GM20000 (cell line): ENCODE measurements at places on chromosomes 7 and 10.

DNA sequence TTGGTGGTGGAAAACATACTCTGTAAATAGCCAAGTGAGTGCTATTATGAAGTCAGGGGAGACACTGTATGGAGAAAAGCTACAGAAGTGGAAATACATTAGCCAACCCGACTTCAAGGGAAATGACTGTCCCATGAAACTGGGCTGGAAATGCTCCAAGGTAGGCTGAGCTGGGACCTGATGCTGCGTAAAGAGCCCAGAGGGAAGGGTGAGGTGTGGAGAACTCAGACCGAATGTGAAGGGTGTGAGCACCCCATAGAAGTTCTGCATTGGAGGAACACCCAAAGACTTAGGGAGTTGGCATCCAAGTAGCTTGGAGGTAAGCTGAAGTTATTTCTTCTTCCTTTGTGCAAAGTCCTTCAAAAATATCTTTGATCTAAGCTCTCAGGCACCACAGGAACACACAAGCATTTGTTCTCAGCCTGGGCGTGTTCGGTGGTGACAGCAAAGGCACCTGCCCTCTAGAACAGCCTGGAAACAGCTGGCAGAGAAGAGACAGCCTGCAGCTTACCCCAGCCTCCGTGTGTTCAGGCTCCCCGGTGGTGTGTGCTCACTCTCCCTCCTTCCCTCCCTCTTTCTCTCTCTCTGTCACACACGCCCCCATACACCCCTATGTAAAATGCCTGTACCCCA, 19.1 kb upstream of the GJD4 start:
- no peak for DNase-seq

DNA sequence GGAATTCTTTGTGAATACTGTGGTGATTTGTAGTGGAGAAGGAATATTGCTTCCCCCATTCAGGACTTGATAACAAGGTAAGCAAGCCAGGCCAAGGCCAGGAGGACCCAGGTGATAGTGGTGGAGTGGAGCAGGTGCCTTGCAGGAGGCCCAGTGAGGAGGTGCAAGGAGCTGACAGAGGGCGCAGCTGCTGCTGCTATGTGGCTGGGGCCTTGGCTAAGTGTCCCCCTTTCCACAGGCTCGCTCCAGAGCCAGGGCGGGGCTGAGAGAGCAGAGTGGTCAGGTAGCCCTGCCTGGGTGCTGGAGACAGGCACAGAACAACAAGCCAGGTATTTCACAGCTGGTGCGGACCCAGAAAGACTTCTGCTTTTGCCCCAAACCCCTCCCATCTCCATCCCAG, 162.9 kb downstream of the EGFR start:
- DNase-seq, result no peak

DNA sequence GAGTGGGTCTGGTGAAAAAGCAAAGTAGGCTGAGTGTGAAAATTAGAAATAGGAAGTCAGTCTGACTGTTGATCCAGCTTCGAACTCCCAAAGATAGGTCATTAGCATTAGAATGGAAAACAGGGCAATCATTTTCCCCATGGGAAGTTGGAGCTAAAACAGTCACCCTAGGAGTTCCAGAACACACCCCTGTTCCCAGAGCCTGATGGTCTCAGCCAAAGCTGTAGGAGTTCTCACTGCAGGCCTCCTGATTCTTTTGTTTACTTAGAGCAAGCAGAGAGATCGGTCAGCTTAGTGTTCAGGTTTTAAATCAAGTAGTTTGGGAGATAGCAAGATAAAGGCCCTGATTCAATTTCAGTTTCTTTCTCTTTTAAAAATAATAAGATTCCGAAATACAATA, 28.8 kb upstream of the JCAD start:
- DNase-seq, result no peak

DNA sequence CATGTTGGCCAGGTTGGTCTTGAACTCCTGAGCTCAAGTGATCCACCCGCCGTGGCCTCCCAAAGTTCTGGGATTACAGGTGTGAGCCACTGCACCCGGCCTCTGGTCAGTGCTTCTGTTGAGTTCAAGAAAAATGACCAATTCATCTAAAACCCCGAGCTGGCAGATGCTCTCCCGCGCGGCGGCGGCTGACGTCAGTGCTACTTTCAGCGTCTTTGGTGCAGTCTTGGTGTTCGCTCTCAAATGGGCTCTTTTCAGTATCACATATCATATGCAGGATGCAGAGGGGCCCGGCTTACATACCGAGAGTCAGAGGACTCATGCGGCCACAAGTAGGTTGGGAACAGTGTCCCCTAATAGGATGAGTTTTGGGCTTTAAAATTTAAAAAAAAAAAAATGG, 125.9 kb downstream of the CUX1 start:
- no peak for DNase-seq

DNA sequence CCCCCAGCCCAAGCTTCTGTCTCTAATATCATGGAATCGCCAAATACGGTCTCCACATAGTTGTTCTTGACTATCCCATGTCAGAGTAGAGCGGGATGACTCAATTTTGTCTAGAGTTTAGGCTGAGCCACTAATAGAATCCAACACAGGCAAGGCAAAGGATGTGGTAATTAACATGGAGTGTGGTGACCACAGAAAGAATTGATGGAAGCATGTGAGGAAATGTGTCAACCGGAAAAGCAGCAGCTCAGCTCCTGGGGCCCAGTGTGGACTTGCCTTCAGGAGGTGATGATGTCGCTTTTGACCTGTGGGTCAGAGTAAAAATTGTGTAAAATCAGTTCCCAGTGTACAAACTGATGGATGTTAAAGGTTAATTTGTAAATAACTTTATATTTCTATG, 139.3 kb upstream of the KLF6 start:
- no peak for DNase-seq

GRCh38 chr7:110003827-110004226, 1087.1 kb upstream of the LRRN3 start:
- DNase-seq, result no peak

DNA sequence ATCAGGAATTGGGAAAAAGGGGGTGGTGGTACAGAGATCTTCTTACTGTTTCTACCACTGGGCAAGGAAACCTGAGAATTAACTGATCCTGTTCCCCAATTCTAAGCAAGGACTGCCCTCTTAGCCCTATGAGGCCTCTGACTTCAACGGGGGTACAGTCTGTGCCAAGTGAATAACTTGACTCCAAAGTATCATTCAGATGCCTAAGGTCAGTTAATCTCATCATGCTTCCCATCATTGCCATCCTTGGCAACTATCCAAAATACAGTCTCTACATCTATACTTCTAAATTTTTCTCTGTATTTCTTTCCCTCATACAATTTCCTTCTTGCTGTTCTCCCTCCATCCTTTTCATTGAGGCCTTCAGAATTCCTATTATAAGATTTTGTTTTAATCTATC, 10.5 kb downstream of the PPP3CB start:
- no peak for DNase-seq

- DNase-seq, result no peak
Measured at GRCh38 chr10:103590744-103591291, 97.3 kb downstream of the NEURL1 start.

GRCh38 chr7:152704796-152705384, 28.9 kb upstream of the XRCC2 start:
- no peak for DNase-seq

GRCh38 chr7:130721486-130722277, 12.3 kb downstream of the KLF14 start:
- DNase-seq, result peak; percentile 33

DNA sequence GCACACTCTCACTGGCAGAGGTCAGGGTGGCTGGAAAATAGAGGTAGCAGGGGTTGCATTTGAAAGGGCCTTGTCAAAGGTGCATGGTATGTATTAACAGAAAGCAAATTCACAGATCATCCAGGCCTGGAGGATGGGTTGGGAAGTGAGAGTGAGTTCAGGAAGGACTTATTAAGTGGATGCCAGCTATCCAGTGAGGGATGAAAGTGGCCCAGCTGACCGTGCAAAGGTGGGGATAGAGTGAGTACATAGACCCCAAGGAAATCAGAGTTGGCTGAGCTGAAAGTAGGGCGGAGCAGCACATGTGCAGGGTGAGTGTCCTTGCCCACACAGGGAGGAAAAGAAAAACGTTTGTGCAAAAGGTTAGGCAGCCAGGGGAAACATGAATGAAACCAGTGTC, 58.1 kb downstream of the HECW1 start:
- no peak for DNase-seq

GRCh38 chr7:42180806-42181205, 56.2 kb downstream of the GLI3 start:
- DNase-seq, result no peak

DNA sequence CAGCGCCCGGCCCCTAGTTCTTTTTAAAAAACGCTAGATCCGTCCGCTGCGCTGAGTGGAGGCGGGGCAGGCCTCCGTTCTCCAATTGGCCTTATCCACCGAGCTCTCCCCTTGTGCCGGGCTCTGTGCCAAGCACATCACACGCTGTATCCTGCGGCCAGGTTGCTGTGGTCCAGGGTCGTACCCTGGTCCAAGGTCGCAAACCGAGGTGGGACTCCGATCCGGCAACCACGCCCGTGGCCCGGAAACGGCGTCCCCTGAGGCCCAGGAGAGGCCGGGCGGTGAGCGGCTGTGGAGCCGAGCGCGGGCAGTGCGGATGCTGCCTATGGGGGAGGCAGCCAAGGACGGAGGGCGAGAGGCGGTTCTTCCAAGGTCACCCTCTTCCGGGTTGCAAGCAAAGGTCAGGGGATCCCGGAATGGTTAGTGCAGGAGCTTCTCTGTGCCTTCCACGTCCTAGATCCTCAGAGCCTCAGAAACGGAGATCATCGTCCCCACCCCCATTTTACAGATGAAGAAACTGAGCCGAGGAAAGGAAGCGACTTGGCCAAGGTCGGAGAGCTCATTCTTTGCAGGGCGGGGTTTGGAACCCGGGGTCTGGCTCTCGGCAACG, 72.4 kb upstream of the LRRC4 start:
- DNase-seq, result peak; percentile 70

- no peak for DNase-seq
Measured at GRCh38 chr7:118169146-118169545, 14.8 kb upstream of the LSM8 start.

DNA sequence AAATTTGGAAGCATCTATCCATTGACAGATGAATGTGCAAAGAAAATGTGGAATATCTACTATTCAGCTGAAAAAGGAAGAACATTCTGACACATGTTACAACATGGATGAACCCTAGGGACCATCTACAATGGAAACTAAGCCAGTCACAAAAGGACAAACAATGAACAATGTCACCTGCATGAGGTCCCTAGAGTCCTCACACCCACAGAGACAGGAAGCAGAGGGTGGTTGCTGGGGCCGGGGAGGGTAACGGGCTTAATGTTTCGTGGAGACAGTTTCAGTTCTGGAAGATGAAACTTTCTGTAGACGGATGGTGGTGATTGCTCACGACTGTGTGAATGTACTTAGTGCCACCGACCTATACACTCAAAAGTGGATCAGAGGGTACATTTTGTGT, 282.9 kb downstream of the ADARB2 start:
- peak; percentile 51 for DNase-seq

GRCh38 chr10:110636932-110637557, 7.1 kb upstream of the RBM20 start:
- DNase-seq, result no peak

DNA sequence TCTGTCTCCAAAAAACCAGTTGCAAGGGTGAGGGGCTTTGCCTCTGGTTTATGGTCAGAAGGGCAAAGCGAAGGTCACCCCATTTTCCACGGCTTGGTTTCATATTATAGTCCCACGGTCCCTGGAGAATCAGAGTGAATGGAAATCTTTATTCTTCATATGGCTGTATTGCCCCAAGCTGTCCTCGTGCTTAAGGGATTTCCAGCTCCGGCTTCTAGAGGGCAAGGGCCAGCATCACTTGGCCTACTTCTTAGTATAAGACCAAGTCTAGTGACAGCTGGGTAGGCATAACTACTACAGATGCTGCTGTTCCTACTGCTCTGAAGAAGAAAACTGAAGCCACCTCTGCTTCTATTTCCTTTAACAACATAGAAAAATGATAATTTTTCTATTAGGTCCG, 63.2 kb downstream of the PARP12 start:
- DNase-seq, result no peak
